ENCODE measurements at places on chromosomes 11 and 22. TPM values are rescaled to one million over a fixed set of nuclear protein-coding genes. Genes with fewer than 3 reads are reported as not detected.

GRCh38 chr11:127859941-127860354, 727.4 kb downstream of the ETS1 start:
- H3K27me3 ChIP-seq = peaks cover 2% of the 10 kb centered on the region
- H3K27ac ChIP-seq = peak overlapping the region; percentile 27
- peak; percentile 24 for DNase-seq
- H3K4me1 ChIP-seq = peaks cover 43% of the 10 kb centered on the region
- no peaks in the 10 kb centered on the region for H3K36me3 ChIP-seq
- H3K4me3 ChIP-seq = no peak overlapping the region

GRCh38 chr11:80107415-80107814, 666.6 kb upstream of the TENM4 start:
- H3K4me3 ChIP-seq = no peak overlapping the region
- DNase-seq = no peak
- no peak overlapping the region for H3K27ac ChIP-seq
- H3K4me1 ChIP-seq = peaks cover 47% of the 10 kb centered on the region
- no peaks in the 10 kb centered on the region for H3K36me3 ChIP-seq

GRCh38 chr11:64762674-64763525, 3.1 kb upstream of the PYGM start:
- H3K4me1 ChIP-seq = peaks cover 34% of the 10 kb centered on the region
- peak overlapping the region; percentile 75 for H3K27ac ChIP-seq
- peak; percentile 59 for DNase-seq
- peaks cover 41% of the 10 kb centered on the region for H3K36me3 ChIP-seq
- peaks cover 9% of the 10 kb centered on the region for H3K27me3 ChIP-seq
- H3K4me3 ChIP-seq = peak overlapping the region; percentile 24

GRCh38 chr11:71931245-71931602, 2.4 kb downstream of the RNF121 start:
- H3K27me3 ChIP-seq = no peaks in the 10 kb centered on the region
- peaks cover 60% of the 10 kb centered on the region for H3K4me1 ChIP-seq
- H3K27ac ChIP-seq = no peak overlapping the region
- no peaks in the 10 kb centered on the region for H3K36me3 ChIP-seq
- H3K4me3 ChIP-seq = no peak overlapping the region

DNA sequence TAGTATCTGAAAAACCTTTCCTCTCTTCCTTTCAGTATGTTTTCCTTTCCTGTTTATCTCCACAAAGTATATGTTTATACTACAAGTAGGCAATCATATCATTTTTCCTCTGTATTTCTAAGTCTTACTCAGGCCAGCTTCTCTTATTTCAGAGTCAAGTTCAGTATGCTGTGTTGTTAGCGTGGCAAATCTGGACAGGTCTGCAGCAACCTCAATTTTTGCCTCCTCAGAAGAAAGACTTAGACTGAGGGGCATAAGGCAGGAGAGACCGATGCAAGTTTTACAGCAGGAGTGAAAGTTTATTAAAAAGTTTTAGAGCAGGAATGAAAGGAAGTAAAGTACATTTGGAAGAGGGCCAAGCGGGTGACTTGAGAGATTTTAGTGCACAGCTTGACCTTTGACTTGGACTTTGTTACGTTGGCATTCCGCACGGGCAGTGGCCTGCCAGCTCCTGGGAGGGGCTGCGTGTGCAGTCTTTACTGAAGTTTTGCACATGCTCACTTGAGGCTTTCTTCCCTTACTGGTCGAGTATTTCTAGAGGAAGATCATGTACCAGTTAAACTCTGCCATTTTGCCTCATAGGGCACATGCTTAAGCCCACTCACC, 343.2 kb downstream of the NTM start:
- H3K27ac ChIP-seq = no peak overlapping the region
- no peak for DNase-seq
- H3K4me1 ChIP-seq = peaks cover 33% of the 10 kb centered on the region
- H3K27me3 ChIP-seq = peaks cover 12% of the 10 kb centered on the region
- no peak overlapping the region for H3K4me3 ChIP-seq
- no peaks in the 10 kb centered on the region for H3K36me3 ChIP-seq

GRCh38 chr11:32231909-32232493, 141.1 kb downstream of the RCN1 start:
- no peaks in the 10 kb centered on the region for H3K36me3 ChIP-seq
- peaks cover under 1% of the 10 kb centered on the region for H3K4me1 ChIP-seq
- H3K27ac ChIP-seq = no peak overlapping the region

DNA sequence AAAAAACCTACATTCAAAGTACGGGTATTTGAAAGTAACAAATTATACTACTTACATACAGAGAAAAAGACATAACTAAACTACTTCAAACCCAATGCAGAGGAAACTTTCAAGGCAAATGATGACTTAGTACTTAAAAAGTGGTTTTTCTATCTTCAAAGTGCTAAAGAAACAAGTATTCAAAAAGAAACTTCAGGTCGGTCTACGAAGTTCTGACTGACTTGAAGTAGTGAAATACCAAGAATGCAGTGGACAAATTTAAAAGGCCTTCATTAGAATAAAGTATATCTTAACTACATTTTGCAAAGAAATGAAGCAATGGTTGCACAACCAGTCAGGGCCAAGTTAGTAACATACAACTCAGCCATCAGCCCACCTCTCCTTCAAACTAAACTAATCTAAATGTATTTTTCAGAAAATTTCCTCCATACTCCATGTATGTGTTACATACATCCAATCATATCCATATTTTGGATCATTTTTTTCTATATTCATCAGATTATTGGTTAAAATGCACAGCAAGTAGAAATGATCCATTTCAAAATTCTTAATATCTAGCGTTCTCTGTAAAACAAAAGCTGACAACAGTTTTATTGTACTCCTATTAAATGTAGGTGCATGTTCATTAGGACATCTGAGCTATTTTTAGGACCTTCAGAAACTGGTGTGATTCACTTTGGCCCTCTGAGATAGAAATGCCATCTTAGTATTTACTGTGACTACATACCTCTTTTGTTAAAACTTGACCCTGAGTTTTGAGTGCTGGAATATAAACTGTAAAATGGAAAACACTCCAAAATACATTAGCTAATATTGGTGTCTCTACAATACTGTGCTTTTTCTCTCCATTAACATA, 49.9 kb downstream of the BIRC2 start:
- H3K4me3 ChIP-seq = no peak overlapping the region
- no peak for DNase-seq
- H3K27ac ChIP-seq = peak overlapping the region; percentile 31

- no peak for DNase-seq
- H3K4me1 ChIP-seq = no peaks in the 10 kb centered on the region
- no peaks in the 10 kb centered on the region for H3K36me3 ChIP-seq
- H3K4me3 ChIP-seq = no peak overlapping the region
- no peaks in the 10 kb centered on the region for H3K27me3 ChIP-seq
These were observed 975.5 kb upstream of the CCDC90B start for GRCh38 chr11:84261707-84262106.

- H3K27ac ChIP-seq = no peak overlapping the region
- H3K36me3 ChIP-seq = 0 out of 2 replicates have a peak, but pooled peaks cover 5% of the 10 kb centered on the region
- H3K27me3 ChIP-seq = peaks cover 46% of the 10 kb centered on the region
These were observed 26.6 kb upstream of the SYT7 start for GRCh38 chr11:61607426-61607825.

DNA sequence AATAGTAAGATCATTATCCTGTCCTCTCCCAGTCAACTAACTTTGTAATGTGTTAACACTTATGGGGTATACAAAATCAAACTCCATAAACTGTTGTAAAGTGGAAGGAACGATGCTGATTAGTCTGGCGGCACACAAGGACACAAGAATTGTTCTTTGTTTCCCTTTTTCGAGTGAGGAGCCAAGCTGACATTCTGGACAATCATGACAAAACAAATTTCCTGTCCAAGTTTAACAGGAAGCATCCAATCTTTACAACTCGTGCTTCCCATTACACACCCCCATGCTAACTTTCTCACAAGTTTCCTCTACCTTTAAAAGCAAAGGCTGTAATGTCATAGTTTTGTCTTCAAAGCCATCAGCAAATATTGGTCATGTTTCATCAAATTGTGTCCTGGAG, 20.4 kb upstream of the LDLRAD3 start:
- H3K27me3 ChIP-seq = peaks cover 11% of the 10 kb centered on the region
- peaks cover 7% of the 10 kb centered on the region for H3K4me1 ChIP-seq
- H3K36me3 ChIP-seq = no peaks in the 10 kb centered on the region
- DNase-seq = no peak
- H3K4me3 ChIP-seq = no peak overlapping the region

GRCh38 chr22:33209930-33210784, 152.0 kb upstream of the SYN3 start:
- no peaks in the 10 kb centered on the region for H3K27me3 ChIP-seq
- peak; percentile 9 for DNase-seq
- H3K27ac ChIP-seq = no peak overlapping the region
- no peaks in the 10 kb centered on the region for H3K36me3 ChIP-seq
- no peaks in the 10 kb centered on the region for H3K4me1 ChIP-seq
- H3K4me3 ChIP-seq = no peak overlapping the region

GRCh38 chr22:41818596-41818995, 14.3 kb upstream of the SREBF2 start:
- H3K27ac ChIP-seq = no peak overlapping the region
- H3K4me3 ChIP-seq = no peak overlapping the region
- H3K4me1 ChIP-seq = peaks cover 21% of the 10 kb centered on the region
- H3K27me3 ChIP-seq = peaks cover 4% of the 10 kb centered on the region

- H3K4me3 ChIP-seq = no peak overlapping the region
- H3K4me1 ChIP-seq = no peaks in the 10 kb centered on the region
- peaks cover 4% of the 10 kb centered on the region for H3K36me3 ChIP-seq
- H3K27me3 ChIP-seq = peaks cover 4% of the 10 kb centered on the region
- H3K27ac ChIP-seq = no peak overlapping the region
- no peak for DNase-seq
These were observed 1.8 kb downstream of the KCNK7 start for GRCh38 chr11:65593518-65594414.

GRCh38 chr22:40443732-40444131, 73.3 kb downstream of the SGSM3 start:
- H3K36me3 ChIP-seq = peaks cover 16% of the 10 kb centered on the region
- H3K4me1 ChIP-seq = peaks cover 9% of the 10 kb centered on the region
- DNase-seq = no peak
- H3K27me3 ChIP-seq = no peaks in the 10 kb centered on the region
- H3K27ac ChIP-seq = no peak overlapping the region

DNA sequence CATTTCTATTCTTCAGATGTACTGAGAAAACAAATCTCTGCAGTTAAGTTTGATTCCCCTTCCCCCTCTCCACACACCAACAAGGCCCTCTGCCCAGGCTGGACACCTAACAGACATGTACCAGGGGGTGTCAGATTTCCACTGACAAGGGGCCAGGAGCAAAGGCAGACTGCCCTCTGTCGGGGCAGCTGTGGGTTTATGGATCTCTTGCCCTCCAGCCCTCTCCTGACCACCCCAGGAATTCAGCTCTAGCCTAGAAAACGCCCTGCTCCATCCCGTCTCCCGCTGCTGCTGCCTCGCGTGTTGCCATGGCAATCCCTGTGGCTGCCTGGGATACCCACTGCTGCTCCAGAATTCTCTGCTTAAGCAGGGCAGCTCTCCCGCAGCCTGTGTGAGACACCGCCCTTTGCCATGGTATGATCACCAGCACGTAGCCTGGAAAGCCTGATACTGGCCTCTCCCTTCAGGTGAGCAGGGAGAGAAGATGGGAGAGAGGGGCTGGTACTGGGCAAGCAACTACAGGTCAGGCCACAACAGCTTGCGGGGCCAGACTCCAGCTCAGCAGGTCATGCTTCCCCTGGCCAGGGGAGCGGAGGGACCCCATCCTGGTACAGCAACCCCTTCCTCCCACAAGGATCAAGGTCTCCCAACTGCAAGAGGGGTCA, 41.6 kb downstream of the BUD13 start:
- DNase-seq = no peak
- H3K4me3 ChIP-seq = no peak overlapping the region
- peaks cover 6% of the 10 kb centered on the region for H3K4me1 ChIP-seq
- H3K27ac ChIP-seq = no peak overlapping the region

DNA sequence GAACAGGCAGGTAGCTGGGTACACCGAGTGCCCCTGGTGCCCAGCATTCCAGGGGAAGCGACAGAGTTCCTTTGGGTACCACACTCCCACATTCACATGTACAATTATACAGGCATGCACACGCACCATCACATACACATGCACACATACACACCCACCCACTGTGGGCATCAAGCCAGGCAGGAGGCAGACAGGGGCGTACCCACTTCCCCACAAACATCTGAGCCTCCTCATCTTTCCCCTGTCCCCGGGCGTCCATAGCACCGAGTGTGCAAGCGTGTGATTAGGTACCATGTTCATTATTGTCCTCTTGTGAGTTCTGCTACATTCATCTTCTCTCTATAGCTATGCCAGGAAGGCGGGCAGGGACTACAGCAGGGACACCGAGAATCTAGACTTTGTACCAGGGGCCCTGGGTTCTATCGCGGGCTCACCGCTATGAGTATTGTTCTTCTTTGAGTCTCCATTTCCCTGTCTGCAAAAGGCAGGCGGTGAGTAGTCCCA, 2.1 kb upstream of the CARD10 start:
- H3K27me3 ChIP-seq = peaks cover 7% of the 10 kb centered on the region
- no peak for DNase-seq
- H3K4me3 ChIP-seq = no peak overlapping the region
- no peak overlapping the region for H3K27ac ChIP-seq
- H3K4me1 ChIP-seq = peaks cover 23% of the 10 kb centered on the region
- H3K36me3 ChIP-seq = peaks cover 3% of the 10 kb centered on the region

The HEPN1 gene
- not detected for total RNA-seq

The BAIAP2L2 gene
- total RNA-seq = not detected

The C22orf15 gene
- total RNA-seq = 1.0 TPM

The SEC14L6 gene
- total RNA-seq = not detected

The SOX6 gene
- total RNA-seq = 4.1 TPM

The CARD10 gene
- 5.4 TPM for total RNA-seq
